ENCODE measurements at places on chromosomes 16 and 17.

DNA sequence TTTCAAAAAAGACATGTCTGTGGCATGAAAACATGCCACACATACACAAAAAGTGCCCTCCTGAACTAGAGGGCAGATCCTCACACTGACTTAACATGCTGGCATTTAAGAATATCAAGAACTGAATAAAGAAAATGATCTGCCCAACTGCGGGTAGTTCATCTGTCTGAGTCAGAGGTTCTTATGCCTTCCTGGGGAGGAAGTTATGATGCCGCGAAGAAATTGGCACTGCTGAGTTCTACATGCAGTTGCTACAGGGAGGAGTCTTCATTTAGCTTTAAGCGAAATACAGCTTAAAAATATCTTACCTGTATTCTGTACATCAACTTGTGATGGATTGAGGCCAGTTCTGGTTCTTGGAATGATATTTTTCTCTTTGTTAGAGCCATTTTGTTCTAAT, 6.3 kb downstream of the ALDH3A2 start:
- DNase-seq, result no peak

GRCh38 chr16:26129997-26130396, 438.2 kb downstream of the HS3ST4 start:
- no peak for DNase-seq

GRCh38 chr16:69327585-69328310, 2.6 kb downstream of the PDF start:
- DNase-seq, result no peak

GRCh38 chr17:27336184-27336583, 42.3 kb downstream of the WSB1 start:
- DNase-seq, result no peak

DNA sequence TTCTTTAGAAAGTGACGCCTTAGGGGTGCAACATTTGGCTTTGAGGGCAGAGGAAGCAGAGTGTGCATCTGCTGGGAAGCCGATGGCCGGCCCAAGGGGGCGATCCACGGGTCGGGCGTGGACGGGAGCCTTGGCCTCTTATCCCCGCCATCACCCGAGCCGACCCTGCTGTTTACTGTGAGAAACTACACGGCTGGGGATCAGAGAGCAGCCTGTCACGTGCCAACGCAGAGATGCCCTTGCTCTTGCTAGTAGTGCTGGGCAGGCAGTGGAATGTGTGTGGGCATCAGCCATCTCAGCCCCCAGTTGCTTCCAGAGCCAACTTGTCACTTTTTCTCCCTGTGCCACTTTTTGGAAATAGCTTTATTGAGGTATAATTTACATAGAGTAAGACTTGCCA, 26.7 kb upstream of the ITGB4 start:
- no peak for DNase-seq

- no peak for DNase-seq
These were observed 17.9 kb upstream of the SMIM5 start for GRCh38 chr17:75615301-75615700.

GRCh38 chr17:76983075-76983775, 115.0 kb downstream of the MGAT5B start:
- no peak for DNase-seq
